ENCODE measurements at places on chromosomes 7 and 10.

GRCh38 chr7:2717293-2718261 is 29.6 kb downstream of the AMZ1 start:
- DNase-seq: peak; percentile 80

GRCh38 chr10:48493083-48493871 is 111.6 kb downstream of the ARHGAP22 start:
- DNase-seq: no peak

DNA sequence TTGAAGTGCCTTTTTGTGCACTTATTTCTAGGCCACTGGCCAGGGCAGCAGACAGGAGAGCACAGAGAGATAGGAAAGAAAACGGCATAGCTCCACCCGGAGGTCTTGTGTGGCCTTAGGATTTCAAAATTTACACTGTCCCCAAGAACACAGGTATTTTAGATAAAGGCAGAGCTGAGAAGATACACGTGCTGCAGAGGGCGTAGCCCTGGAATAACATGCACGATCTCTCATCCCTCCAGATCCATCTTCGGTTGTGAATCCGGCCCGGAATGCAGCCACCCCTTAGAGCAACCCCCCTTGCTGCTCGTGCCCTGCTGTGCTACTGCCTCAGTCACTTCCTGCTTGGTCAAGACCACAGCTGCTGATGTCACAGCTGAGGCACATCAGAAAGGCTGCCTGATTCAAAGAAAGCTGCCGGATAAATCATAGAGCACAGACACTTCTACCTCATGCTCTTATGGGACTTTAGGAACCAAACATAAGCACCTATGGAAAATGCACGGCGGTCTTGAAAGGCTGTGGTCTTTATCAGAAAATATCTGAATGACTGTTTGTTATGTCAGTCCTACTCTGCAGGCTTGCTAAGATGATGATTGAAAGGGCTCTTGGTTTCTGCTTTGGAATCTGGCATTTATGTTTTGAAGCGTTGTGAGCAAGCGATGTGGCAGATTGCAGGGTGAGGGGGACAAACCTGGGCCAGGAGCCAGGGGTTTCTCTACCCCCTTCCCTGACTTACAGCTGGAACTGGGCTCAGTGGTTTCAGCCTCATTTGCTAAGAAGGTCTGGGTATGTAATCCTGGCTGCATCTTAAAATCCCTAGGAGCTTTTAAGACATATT is 152.0 kb downstream of the SVIL start:
- DNase-seq: no peak

DNA sequence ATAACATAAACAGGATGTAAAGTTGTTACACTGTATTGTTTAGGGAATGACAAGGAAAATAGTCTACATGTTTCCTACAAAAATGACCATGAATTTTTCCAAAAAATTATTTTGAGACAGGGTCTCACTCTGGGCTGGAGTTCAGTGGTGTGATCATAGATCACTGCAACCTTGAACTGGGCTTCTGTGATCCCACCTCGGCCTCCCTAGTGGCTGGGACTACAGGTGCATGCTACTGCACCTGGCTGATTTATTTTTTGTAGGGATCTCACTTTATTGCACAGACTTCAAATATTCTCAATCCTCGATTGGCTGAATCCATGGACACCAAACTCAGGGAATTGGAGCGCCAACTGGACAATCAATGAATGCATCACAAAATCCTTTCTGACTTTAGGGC is 6.6 kb downstream of the CHCHD2 start:
- DNase-seq: no peak

GRCh38 chr7:100949933-100950443 is 654 bp downstream of the MUC3A start:
- DNase-seq: no peak

DNA sequence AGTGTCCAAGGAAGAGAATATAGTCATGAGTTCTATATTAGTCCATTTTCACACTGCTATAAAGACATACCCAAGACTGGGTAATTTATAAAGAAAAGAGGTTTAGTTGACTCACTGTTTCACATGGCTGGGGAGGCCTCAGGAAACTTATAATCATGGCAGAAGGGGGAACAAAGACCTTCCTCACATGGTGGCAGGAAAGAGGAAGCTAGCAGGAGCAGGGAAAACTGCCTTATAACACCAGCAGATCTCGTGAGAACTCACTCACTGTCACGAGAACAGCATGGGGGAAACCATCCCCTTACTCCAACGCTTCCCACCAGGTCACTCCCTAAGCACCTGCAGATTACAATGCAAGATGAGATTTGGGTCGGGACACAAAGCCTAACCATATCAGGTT is 139.0 kb upstream of the ZNF438 start:
- DNase-seq: no peak

DNA sequence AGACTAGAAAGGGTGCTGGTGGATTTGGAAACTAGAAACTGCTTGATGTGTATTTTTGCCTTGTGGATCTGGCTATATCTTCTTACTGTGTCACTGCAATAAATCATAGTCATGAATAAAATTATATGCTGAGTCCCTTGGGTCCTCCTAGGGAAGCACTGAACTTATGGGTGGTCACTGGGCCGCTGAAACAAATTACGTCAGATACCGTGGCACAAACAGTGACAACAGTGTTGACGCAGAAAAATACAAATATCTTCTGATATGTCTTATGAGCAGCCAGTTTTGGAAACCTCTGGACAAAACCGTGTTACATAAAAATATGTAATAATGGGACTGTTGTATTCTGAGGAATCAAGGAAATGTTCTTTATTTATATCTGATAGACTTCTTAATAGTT is 260.1 kb upstream of the SORCS1 start:
- DNase-seq: no peak

- no peak for DNase-seq
Measured at GRCh38 chr7:80206763-80207162, 72.1 kb downstream of the GNAI1 start.

- no peak for DNase-seq
Measured at GRCh38 chr7:127158659-127159058, 94.1 kb downstream of the GRM8 start.

Measured in left colon (tissue), 2 donors.